ENCODE measurements at places on chromosomes 6 and 20. TPM values are rescaled to one million over a fixed set of nuclear protein-coding genes. Genes with fewer than 3 reads are reported as not detected.

The TCF15 gene
- 5.9 TPM for total RNA-seq

The MAFB gene
- 6.3 TPM for total RNA-seq

The ESF1 gene
- total RNA-seq: 12.5 TPM

The MACROD2 gene
- 3.7 TPM for total RNA-seq

The MAP7 gene
- total RNA-seq: 0.40 TPM

The PSORS1C1 gene
- total RNA-seq: 1.3 TPM

The GJA10 gene
- total RNA-seq: not detected

The ATP9A gene
- total RNA-seq: 39.4 TPM

The CD40 gene
- 6.0 TPM for total RNA-seq

The SRSF12 gene
- total RNA-seq: 2.8 TPM

The ADGRF4 gene
- not detected for total RNA-seq

The NNAT gene
- total RNA-seq: 372 TPM

The TRIM15 gene
- total RNA-seq: not detected

The GNRH2 gene
- total RNA-seq: 0.13 TPM

The KHDRBS2 gene
- total RNA-seq: 0.71 TPM

The CPXM1 gene
- 41.5 TPM for total RNA-seq

The CEP162 gene
- total RNA-seq: 8.0 TPM

The PRR18 gene
- 0.22 TPM for total RNA-seq

The CAGE1 gene
- total RNA-seq: 0.04 TPM

The BCAS1 gene
- 2.6 TPM for total RNA-seq

The RFX6 gene
- not detected for total RNA-seq

The NFKBIL1 gene
- total RNA-seq: 19.1 TPM

The FNDC1 gene
- total RNA-seq: 73.6 TPM

The THBS2 gene
- 119 TPM for total RNA-seq

The SLPI gene
- 0.13 TPM for total RNA-seq

The E2F3 gene
- 2.5 TPM for total RNA-seq

The RSPH9 gene
- 0.49 TPM for total RNA-seq

The OPN5 gene
- 0.18 TPM for total RNA-seq

The KCNQ2 gene
- total RNA-seq: 2.9 TPM

The MUCL3 gene
- not detected for total RNA-seq

The XKR7 gene
- 0.04 TPM for total RNA-seq

The RRAGD gene
- 103 TPM for total RNA-seq

The ZBTB46 gene
- total RNA-seq: 20.7 TPM

The PCMT1 gene
- 59.1 TPM for total RNA-seq

The SOBP gene
- total RNA-seq: 13.6 TPM

The KHDC1L gene
- total RNA-seq: 0.13 TPM

The ASIP gene
- total RNA-seq: 0.27 TPM

The CAP2 gene
- total RNA-seq: 56.3 TPM

The TFAP2D gene
- not detected for total RNA-seq

The KCNK16 gene
- not detected for total RNA-seq

The TNNC2 gene
- total RNA-seq: 3,356 TPM

The TTK gene
- total RNA-seq: 9.4 TPM

The PNISR gene
- 77.2 TPM for total RNA-seq

The PM20D2 gene
- 26.5 TPM for total RNA-seq

The OR2B6 gene
- 0.09 TPM for total RNA-seq

The ZNF391 gene
- 3.0 TPM for total RNA-seq
